ENCODE measurements at places on chromosomes 5 and 9.

DNA sequence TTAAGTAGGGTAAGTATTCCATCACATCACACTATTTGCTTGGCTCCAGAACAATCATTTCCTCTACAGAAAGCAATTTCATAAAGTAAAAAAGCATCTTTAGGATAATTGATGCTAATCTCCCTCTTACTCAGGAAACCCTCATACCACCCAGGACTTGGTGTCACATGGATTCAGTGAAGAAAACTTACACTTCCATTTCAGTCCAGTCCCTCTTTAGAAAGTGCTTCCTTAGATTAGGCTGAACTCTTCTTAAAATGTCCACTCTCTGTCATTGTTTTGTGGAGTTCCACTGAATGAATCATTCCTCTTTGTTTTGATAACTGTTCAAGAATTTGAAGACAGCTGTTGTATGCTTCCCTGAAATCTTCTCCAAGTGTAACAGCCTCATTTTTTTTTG is 144.0 kb upstream of the ZNF462 start:
- peak; percentile 28 for DNase-seq

DNA sequence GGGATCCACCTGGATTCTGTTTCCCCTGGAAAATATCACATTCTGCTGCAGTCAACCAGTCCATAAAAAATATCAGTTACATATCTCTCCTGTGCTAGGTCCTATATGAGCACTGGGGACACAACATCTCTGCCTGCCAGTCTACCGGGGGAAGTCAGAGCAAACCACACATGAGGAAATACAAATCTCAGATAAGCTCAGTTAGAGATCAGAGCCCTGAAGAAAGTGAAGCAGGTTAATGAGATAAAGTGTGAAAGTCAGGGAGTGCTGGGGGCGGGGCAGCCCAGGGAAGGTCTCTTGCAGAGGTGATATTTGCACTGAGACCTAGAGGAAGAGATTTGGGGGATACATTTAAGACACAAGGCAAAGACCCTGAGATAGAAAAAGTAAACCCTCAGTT is 67.8 kb upstream of the SLC1A1 start:
- no peak for DNase-seq

- no peak for DNase-seq
Observed at GRCh38 chr9:138067613-138068367, 190.2 kb downstream of the CACNA1B start.

DNA sequence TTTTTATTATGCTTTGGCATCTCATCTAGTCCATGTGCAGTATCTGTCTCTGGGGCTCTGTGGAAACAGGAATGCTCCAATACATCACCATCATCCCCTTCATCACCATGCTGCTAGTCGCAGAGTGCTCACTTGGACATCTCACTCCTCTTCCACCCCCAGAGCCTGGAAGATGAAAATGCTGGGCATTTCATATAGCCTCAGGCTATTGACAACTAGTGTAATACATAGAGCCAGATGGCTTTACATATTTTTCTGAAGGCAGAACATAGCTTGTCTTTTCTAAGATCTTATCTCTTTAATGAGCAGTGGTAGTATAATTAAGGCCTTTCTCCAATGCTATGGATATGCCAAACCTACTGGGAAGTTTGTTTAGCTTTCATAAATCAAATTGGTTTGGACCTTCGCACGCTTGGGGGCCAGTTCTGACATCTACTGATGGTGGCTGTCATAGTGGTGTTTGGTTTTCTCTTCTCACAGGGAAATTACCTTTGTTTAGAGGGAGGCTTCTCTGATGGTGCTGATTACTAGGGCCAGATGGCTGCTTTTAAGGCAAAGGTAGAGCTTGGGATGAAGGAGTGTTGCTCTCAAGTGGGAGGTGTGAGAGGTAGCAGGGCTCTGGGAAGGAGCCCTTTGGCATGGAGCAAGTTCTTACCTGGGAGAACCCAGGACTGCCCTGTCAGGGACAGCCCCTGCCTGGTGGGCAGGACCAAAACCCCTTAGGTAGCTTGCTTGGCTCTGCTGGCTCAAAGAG is 63.1 kb upstream of the CXCL14 start:
- no peak for DNase-seq
